ENCODE measurements at places on chromosomes 7 and 10.

GRCh38 chr10:101837748-101838147 is 5.9 kb downstream of the KCNIP2 start:
- no peak for DNase-seq

DNA sequence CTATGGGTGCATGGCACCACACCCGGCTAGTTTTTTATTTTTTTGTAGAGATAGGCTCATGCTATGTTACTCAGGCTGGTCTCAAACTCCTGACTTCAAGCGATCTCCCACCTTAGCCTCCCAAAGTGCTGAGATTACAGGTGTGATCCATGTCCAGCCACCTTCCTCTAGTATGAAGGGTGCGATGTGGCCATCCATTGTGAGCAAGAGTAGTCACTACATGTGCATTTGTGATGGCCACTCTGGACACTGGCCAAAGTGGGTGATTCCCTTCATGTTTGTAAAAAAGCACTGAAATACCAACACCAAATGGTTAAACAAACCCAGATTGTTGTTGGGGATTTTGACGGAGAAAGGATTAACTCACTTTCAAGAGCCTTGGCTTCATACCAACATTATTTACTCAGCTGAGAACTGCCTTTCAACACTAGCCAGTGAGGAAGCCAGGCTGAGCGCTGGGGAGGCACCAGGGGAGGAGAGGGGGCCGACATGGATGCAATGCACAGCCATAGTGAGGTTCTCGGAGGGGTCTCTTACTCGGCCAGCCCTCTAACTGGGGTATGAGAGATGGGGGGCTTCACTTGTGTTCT is 198.1 kb upstream of the LYZL2 start:
- DNase-seq = peak; percentile 37

DNA sequence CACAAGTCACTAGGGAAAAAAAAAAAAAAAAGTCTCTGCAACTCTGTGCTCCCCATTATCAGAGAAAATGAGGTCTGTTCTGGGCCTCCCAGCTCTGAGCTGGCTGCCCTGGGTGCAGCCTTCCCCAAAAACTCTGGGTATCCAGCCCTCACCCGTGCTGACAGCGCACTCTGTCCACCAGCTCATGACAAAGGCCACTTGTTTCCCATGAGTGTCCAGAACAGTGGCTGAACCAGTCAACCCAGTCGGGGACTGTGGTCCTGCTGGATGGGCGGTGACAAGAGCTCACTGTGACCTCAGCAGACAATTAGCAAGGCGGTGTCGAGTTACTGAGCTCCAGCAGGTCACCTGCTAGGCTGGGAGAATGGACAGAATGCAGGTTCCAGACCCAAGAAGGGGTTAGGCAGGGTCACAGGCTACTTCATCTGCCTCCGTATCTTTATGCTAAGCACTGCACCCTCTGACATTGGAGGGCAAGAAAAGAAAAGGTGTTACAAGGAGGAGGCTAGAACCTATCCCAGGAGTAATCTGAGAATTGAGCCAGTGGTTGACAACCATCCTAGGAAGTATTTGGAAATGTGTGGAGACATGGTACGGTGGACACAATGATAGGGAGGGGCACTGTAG is 37.2 kb downstream of the DLG5 start:
- DNase-seq = peak; percentile 76

- peak; percentile 63 for DNase-seq
Observed at GRCh38 chr7:74051629-74052410, 23.8 kb downstream of the ELN start.

DNA sequence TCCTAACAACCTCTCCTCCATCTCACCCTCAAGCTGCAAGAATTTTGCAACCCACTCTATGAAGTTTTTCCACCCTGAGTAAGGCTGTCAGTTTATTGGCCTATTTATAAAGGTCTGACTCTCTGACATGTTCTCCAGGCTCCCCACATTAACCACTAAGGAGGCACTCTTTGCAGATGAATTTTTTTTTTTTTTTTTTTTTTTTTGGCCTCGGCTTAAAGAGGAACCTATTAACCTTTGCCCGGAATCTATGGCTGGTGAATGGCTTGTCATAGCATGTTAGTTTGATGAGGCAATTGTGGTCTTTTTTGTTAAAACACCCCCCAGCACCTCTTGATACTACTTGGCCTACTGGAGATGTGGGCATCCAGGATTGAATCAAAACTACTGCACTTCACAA is 57.1 kb downstream of the TBXAS1 start:
- DNase-seq = no peak

GRCh38 chr7:50298811-50299562 is 5.5 kb upstream of the IKZF1 start:
- DNase-seq = no peak

GRCh38 chr10:13707156-13707881 is 120.6 kb downstream of the PRPF18 start:
- peak; percentile 77 for DNase-seq

- no peak for DNase-seq
Observed at GRCh38 chr7:88668591-88668990, 90.9 kb upstream of the ZNF804B start.

GRCh38 chr10:109919220-109919619 is 4.1 kb downstream of the XPNPEP1 start:
- no peak for DNase-seq

GRCh38 chr10:79335094-79335469 is 12.2 kb upstream of the PPIF start:
- no peak for DNase-seq
